ENCODE measurements at places on chromosomes 12 and 14. TPM values are rescaled to one million over a fixed set of nuclear protein-coding genes. Genes with fewer than 3 reads are reported as not detected.

DNA sequence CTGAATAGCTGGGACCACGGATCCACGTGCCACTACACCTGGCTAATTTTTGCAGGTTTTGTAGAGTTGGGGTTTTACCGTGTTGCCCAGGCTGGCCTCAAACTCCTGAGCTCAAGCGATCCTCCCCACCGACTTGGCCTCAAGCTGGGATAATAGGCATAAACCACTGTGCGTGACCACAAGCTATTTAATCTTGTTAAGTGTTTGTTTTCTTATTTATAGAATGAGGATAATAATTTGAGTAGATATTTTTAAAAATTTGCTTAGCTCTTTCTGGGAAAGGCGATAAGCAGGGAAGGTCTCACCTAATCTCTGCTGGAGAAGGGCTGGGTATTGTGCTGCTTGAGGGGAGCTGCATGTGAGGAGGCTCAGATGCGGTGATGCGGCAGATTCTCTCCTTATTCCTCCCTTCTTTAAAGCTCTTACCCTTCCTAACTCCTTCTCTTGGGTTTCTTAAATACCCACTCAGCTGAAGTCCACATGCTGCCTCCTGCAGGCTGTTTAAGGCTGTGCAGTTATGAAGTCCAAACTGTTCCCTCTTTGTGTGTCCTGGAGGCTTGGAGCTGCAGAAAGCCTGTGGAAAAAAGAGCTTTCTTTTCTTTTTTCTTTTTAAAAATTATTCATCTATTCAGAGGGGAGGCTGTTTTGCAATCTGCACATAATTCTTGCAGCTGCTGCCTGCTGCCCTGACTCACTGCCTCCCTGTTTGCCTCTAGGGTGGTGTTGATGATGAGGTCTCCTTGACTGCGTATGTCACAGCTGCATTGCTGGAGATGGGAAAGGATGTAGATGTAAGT is 37.9 kb downstream of the A2ML1 start:
- no peaks in the 10 kb centered on the region for H3K36me3 ChIP-seq
- H3K4me1 ChIP-seq: no peaks in the 10 kb centered on the region
- H3K27me3 ChIP-seq: no peaks in the 10 kb centered on the region
- no peak for DNase-seq
- no peak overlapping the region for H3K27ac ChIP-seq
- no peak overlapping the region for H3K4me3 ChIP-seq

DNA sequence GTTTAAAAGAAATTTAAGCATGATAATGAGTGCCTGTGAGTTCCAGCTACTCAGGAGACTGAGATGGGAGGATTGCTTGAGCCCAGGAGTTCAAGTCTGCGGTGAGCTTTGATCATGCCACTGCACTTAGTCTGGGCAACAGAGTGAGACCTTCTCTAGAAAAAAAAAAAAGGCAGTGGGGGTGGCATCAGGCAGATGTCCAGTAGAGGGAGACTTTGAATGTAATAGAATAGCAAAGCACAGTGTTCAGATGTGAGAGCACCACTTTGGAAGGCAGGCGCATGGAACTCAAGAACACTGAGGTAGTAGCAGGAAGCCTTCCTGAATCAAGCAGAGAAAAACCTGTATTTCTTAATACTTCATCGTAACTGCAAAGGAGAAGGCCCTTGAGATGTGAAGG is 394.5 kb upstream of the GARIN6 start:
- H3K27ac ChIP-seq: no peak overlapping the region
- no peak overlapping the region for H3K4me3 ChIP-seq
- H3K4me1 ChIP-seq: no peaks in the 10 kb centered on the region
- no peak for DNase-seq

GRCh38 chr14:74437496-74438053 is 11.6 kb upstream of the SYNDIG1L start:
- no peak for DNase-seq
- no peaks in the 10 kb centered on the region for H3K4me1 ChIP-seq
- H3K36me3 ChIP-seq: no peaks in the 10 kb centered on the region
- no peaks in the 10 kb centered on the region for H3K27me3 ChIP-seq

DNA sequence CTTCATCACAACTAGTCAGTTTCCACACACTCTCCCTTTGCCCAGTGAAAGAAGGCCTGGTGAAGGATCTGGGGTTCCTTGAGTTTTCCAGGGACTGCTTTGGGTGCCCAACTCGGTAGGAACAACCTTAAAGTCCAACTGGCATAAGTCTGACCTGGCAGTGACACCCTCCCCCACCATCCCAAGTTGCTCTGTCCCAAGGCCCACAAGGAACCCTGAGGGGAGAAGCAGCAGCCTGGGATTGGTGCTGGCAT is 1.6 kb downstream of the KMT2D start:
- peaks cover 36% of the 10 kb centered on the region for H3K4me1 ChIP-seq
- H3K4me3 ChIP-seq: peak overlapping the region; percentile 64
- H3K27me3 ChIP-seq: no peaks in the 10 kb centered on the region
- H3K36me3 ChIP-seq: peaks cover 9% of the 10 kb centered on the region

DNA sequence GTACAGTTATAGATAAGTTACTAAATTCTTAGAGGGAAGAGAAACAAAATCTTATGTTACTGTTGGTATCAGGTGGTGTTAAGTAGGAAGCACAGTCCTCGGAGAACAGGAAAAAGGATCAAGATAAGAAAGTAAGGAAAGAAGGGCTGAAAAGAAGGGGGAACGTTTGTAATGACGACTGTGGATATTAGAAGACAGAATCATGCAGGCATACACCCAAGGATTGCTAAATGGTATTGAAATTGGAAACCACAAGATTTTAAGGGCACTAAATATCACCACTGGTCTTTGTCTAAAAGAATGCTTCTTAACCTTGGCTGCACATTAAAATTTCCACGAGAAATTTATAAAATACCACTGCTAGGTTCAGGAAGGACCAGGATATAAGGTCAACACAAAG is 34.1 kb upstream of the ERGIC2 start:
- H3K27ac ChIP-seq: no peak overlapping the region
- H3K4me1 ChIP-seq: no peaks in the 10 kb centered on the region
- H3K36me3 ChIP-seq: no peaks in the 10 kb centered on the region
- DNase-seq: no peak

- no peak for DNase-seq
- peaks cover 24% of the 10 kb centered on the region for H3K4me1 ChIP-seq
- H3K27me3 ChIP-seq: no peaks in the 10 kb centered on the region
- H3K4me3 ChIP-seq: no peak overlapping the region
Observed at GRCh38 chr12:102958073-102958829, 777 bp downstream of the ASCL1 start.

GRCh38 chr12:117742721-117743120 is 226.1 kb downstream of the KSR2 start:
- no peak for DNase-seq
- H3K4me1 ChIP-seq: no peaks in the 10 kb centered on the region
- H3K36me3 ChIP-seq: no peaks in the 10 kb centered on the region
- no peak overlapping the region for H3K4me3 ChIP-seq
- H3K27ac ChIP-seq: no peak overlapping the region
- no peaks in the 10 kb centered on the region for H3K27me3 ChIP-seq

DNA sequence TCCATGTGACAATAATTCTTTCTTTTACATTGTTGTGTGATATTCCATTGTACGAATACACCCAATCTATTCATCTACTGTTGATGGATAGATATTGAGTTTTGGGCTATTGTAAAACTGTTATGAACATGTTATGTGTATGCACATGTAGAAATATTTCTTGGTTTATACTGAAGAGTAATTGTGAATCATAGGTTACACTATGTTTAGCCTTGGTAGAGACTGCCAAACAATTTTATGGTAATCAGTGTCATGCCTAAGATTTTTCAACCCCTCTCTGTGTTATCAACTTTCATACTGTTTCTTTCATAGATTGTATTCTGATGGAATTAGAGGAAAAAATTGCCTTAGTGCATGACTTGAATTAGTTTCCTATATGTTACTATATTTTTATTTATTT is 39.5 kb downstream of the FRMD6 start:
- DNase-seq: no peak
- no peaks in the 10 kb centered on the region for H3K4me1 ChIP-seq
- no peak overlapping the region for H3K27ac ChIP-seq
- no peaks in the 10 kb centered on the region for H3K27me3 ChIP-seq
- no peak overlapping the region for H3K4me3 ChIP-seq

DNA sequence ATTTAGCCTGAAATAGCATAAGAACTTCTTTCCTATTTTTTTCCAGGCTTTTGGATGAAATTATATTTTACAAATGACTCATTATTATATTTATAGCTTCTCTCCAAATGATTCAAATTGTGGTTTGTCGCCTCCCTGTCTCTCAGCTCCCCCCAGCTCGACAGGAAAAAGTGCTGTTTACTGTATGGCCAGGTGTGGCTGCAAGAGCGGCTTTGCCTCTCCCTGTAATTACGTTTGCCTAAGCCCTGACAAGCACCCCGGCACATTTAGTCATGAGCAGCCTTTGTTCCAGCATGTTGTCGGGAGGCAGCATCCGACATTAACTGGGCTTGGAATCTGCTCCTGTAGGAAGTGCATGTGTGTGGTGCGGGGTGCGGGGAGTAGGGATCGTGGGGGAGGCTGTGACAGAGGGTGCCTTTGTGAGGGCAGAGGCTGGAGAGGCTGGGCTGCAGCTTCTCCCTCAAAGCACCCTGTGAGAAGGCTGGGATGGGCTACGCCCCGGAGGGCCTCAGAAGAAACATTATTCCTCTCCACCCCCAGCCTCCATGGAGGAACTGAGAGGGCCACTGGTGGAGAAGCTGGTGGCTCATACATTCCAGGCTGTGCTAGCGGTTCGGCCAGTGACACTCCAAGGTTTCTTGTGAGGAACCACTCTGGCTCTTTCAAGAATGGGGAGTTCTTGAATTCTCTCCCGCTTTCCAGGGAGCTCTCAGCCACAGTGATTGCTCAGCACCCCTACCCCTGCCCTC is 42.1 kb upstream of the CTDSP2 start:
- H3K27ac ChIP-seq: peak overlapping the region; percentile 94
- H3K4me3 ChIP-seq: no peak overlapping the region
- no peaks in the 10 kb centered on the region for H3K36me3 ChIP-seq
- peaks cover 52% of the 10 kb centered on the region for H3K4me1 ChIP-seq

DNA sequence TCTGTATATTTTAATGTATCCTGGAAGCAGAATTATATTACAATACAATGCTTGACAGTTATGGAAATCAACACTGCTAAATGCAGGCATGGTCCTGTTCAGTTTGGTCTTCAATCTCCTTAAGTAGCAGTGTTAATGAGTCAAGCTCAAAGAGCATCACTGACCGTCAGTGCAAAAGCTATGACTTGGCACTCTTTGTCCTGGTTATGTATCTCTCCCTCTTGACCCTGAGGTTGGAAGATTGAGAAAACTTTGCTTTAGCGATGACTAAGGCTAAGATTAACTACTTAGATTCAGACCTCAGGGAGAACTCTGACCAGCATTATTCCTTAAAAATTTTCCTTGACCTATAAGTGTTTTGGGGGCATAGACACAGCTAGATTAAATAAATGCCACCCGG is 10.9 kb downstream of the CLEC7A start:
- H3K27ac ChIP-seq: no peak overlapping the region
- no peaks in the 10 kb centered on the region for H3K36me3 ChIP-seq
- no peak for DNase-seq
- H3K4me1 ChIP-seq: no peaks in the 10 kb centered on the region
- no peak overlapping the region for H3K4me3 ChIP-seq
- H3K27me3 ChIP-seq: no peaks in the 10 kb centered on the region

GRCh38 chr14:94173885-94174603 is at the start of gene PPP4R4:
Gene PPP4R4 (plus strand): TSS chr14:94174322. CDS start chr14:94174466, 144 bp downstream.
- peaks cover 31% of the 10 kb centered on the region for H3K4me1 ChIP-seq
- peak; percentile 93 for DNase-seq
- no peaks in the 10 kb centered on the region for H3K27me3 ChIP-seq
- H3K36me3 ChIP-seq: no peaks in the 10 kb centered on the region
- H3K4me3 ChIP-seq: peak within 1 kb of the TSS; percentile 67
- peak within 1 kb of the TSS; percentile 86 for H3K27ac ChIP-seq

- peaks cover 6% of the 10 kb centered on the region for H3K4me1 ChIP-seq
- H3K27me3 ChIP-seq: no peaks in the 10 kb centered on the region
- peaks cover 9% of the 10 kb centered on the region for H3K36me3 ChIP-seq
Observed at GRCh38 chr12:117151403-117152031, 38.8 kb downstream of the FBXO21 start.

GRCh38 chr12:101204602-101205304 is 5.3 kb downstream of the SLC5A8 start:
- no peak for DNase-seq
- no peak overlapping the region for H3K27ac ChIP-seq
- no peak overlapping the region for H3K4me3 ChIP-seq
- H3K27me3 ChIP-seq: no peaks in the 10 kb centered on the region

GRCh38 chr12:11987901-11988300 is 82.8 kb upstream of the BCL2L14 start:
- DNase-seq: no peak
- no peaks in the 10 kb centered on the region for H3K4me1 ChIP-seq
- H3K27ac ChIP-seq: no peak overlapping the region
- no peaks in the 10 kb centered on the region for H3K27me3 ChIP-seq

- H3K27me3 ChIP-seq: no peaks in the 10 kb centered on the region
- H3K4me1 ChIP-seq: no peaks in the 10 kb centered on the region
- no peak for DNase-seq
- no peak overlapping the region for H3K4me3 ChIP-seq
- H3K36me3 ChIP-seq: no peaks in the 10 kb centered on the region
- H3K27ac ChIP-seq: no peak overlapping the region
Observed at GRCh38 chr14:62187265-62187664, 425.0 kb downstream of the SNAPC1 start.

DNA sequence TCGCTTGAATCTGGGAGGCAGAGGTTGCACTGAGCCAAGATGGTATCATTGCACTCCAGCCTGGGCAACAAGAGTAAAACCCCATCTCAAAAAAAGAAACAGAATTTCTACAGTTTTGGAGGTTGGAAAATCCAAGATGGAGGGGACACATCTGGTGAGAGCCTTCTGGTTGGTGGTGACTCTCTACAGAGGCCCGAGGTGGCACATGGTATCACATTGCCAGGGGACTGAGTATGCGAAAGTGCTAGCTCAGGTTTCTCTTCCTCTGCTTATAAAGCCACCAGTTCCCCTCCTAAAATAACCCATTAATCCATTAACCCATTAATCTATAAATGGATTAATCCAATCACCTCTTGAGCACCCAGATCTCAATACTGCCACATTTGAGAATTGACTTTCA is 70.8 kb upstream of the DACT1 start:
- no peak overlapping the region for H3K27ac ChIP-seq
- DNase-seq: no peak
- H3K27me3 ChIP-seq: no peaks in the 10 kb centered on the region
- H3K4me1 ChIP-seq: no peaks in the 10 kb centered on the region
- no peaks in the 10 kb centered on the region for H3K36me3 ChIP-seq

DNA sequence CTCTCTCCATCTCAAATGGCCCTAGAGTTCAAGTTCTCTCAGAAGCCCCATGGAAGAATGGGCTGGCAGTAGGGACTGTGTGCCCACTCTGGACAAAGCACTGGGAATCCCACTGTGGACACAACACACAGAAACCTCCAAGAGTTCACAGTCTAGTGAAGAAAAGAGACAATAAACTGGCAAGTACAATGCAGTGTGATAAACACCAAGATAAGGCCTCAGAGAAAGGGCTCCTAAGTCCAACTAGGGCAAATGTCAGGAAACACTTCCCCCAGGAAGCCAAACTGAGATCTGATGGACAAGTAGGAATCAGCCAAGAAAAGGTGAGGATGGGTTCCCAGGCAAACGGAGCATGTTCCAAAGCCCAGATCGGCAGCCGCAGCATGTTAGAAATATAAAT is 5.4 kb downstream of the VSIG10 start:
- no peak for DNase-seq
- H3K27ac ChIP-seq: no peak overlapping the region
- no peak overlapping the region for H3K4me3 ChIP-seq
- H3K27me3 ChIP-seq: no peaks in the 10 kb centered on the region

The SLC38A4 gene
- not detected for total RNA-seq

The GLIPR1L1 gene
- total RNA-seq: not detected

The CSAD gene
- 92.3 TPM for total RNA-seq

The ADCY4 gene
- total RNA-seq: 22.4 TPM

The CD163L1 gene
- 2.7 TPM for total RNA-seq

The FKBP4 gene
- 62.8 TPM for total RNA-seq

The BICDL1 gene
- total RNA-seq: 10.5 TPM

The PTHLH gene
- total RNA-seq: 2.0 TPM

The TAS2R50 gene
- total RNA-seq: not detected

The TCL1A gene
- 0.20 TPM for total RNA-seq

The RNASE3 gene
- not detected for total RNA-seq

All from upper lobe of left lung (tissue), 6 donors.